Sigmoid colon (tissue), 7 donors: ENCODE measurements at places on chromosomes 2 and 18. TPM values are rescaled to one million over a fixed set of nuclear protein-coding genes. Genes with fewer than 3 reads are reported as not detected.

The PFN4 gene
- total RNA-seq = not detected

DNA sequence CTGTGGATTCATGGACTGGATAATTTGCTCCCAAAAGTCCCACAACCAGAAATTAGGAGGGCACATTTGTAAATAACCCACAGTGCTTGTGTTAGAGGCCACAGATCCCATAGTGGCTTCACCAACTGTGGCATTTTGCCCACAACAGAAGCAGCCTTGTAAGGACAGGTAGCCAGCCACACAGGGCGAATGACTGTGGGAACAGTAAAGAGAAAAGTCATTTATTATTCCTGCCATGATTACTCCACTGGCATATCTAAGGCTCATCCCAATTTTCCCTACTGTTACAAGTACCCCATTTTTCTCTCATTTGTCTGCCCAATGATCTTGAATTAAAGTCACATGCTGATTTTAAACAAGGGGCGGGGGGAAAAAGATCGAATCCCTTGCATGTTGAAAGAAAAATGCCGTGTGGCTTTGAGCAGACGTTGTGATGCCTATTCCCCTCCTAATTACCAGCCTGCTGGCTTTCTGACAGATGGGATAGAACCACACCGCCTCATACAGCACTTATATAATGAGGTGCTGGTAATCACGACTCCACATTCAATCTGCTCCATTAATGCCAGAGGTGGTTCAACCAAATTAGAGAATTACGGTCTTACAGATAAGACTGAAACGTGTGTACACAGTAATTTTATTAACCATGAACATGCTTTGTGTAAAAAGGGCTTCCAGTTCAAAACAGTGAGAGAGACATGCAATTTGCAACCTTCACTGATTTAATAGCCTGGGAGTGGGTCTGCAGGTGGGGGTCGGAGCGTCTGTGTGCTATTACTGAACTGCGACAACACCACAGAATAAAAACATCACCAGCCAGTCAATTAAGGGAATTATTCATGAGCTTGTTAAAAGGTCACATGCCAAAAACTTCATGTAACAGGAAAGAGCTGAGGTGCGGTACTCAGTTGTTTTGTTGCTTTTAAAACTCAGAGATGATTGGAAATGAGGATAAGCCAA lies 196.0 kb downstream of the TMEM163 start:
- H3K4me1 ChIP-seq = no peaks in the 10 kb centered on the region
- no peaks in the 10 kb centered on the region for H3K27me3 ChIP-seq
- no peaks in the 10 kb centered on the region for H3K36me3 ChIP-seq
- H3K4me3 ChIP-seq = no peak overlapping the region
- H3K27ac ChIP-seq = no peak overlapping the region

GRCh38 chr2:152036611-152037469 lies 62.0 kb downstream of the CACNB4 start:
- H3K27me3 ChIP-seq = no peaks in the 10 kb centered on the region
- H3K36me3 ChIP-seq = no peaks in the 10 kb centered on the region
- peak; percentile 80 for DNase-seq

The CNTNAP5 gene
- total RNA-seq = 1.4 TPM

DNA sequence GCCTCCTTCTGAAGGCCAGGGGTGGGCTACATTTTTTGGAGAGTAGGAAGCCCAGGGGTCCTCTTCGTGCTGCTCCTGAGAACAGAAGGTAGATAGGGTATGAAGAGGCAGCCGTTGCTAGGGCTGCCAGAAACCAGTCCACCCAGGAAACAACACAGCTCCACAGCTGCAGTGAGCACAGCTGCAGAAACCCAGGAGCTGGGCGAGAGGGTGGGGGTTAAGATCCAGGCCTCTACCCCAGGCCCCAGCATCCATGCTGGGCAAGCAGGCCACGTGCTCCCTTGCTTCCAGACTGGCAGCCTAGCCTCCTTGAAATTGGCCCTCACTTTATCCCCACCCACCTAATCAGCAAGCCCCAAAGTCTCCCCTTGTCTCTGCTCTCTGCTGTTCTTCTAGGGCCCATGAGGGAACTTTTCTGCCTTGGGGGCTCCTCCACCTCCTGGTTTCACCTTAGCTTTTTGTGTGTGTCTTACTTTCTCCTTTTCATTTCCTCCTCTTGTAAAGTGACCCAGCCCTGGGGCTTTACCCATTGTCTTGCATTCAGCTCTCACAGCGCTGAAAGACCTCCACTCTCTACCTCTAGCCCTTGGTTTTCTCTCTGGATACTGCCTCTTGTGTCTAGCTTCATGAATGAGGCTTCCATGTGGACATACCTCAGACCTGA lies 30.7 kb downstream of the STON1 start:
- H3K4me3 ChIP-seq = no peak overlapping the region
- no peaks in the 10 kb centered on the region for H3K27me3 ChIP-seq
- DNase-seq = no peak
- peaks cover 41% of the 10 kb centered on the region for H3K4me1 ChIP-seq
- H3K36me3 ChIP-seq = no peaks in the 10 kb centered on the region

DNA sequence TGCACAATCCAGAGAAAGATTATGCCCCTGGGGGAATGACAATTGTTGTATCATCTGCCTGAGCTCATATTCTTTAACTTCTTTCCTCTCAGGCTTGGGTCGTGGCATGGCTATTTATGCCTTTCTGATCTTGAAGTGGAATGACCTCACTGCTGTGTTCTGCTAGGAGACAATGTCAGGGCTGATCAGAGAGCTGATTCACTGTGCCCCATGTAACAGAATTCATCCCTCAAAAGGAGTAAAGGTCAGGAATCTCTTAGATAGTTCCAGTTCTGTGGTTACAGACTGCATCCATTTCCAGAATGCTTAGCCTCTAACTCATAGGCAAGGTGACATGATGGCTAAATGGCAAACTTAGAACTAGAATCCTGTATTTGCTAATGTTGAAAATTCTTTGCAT lies 511.7 kb upstream of the CNTNAP5 start:
- H3K27me3 ChIP-seq = no peaks in the 10 kb centered on the region
- DNase-seq = no peak
- no peak overlapping the region for H3K27ac ChIP-seq

- H3K27me3 ChIP-seq = no peaks in the 10 kb centered on the region
- no peak overlapping the region for H3K4me3 ChIP-seq
- H3K36me3 ChIP-seq = no peaks in the 10 kb centered on the region
- peak; percentile 35 for DNase-seq
- H3K27ac ChIP-seq = no peak overlapping the region
- peaks cover 19% of the 10 kb centered on the region for H3K4me1 ChIP-seq
These were observed 113.4 kb downstream of the CAPN13 start for GRCh38 chr2:30693821-30694281.

The TCF23 gene
- total RNA-seq = not detected

DNA sequence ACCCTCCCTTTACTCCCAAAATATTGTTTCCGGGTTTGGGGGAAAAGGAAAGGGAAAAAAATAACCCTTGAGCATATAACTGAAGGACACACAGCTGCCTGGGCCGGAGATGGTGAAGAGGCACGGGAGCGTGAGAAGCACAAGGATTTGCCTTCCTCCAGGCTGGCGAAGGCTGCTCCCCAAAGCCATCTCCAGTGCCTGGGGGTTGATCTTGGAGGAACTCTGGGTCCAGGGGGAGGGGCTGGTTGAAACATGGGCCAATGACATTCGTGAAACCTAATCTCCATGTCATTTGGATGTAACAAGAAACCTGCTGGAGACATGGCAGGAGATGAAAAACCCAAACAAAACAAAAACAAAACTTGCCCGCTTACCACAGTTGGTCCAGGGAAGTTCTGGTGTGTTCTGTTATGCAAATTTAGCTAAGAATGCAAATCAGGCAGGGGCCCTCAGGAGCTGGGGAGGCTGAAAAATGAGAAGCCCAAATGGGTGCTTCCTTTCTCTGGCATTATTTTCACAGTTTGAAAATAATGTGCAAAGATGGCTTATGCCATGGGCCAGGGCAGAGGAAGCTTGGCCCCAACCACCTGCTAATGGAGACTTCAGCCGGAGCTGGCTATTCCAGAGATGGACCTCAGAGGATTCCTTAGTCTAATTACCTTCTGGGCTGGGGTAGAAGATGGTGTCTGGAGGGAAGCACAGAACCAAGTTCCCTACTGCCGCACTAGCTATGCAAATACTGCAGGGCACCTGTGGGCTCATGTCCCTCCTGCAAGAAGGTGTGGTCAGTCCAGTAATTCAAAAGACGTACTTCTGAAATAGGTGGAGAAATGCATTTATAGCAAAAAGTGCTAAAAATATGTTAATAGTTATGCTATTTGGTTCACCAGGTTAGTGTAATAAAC lies 180.9 kb downstream of the BCL2 start:
- H3K4me3 ChIP-seq = peak overlapping the region; percentile 6
- H3K36me3 ChIP-seq = no peaks in the 10 kb centered on the region
- peaks cover 18% of the 10 kb centered on the region for H3K4me1 ChIP-seq
- no peak overlapping the region for H3K27ac ChIP-seq

The TEKT4 gene
- not detected for total RNA-seq

The CKAP2L gene
- total RNA-seq = not detected

The CDH20 gene
- total RNA-seq = not detected

DNA sequence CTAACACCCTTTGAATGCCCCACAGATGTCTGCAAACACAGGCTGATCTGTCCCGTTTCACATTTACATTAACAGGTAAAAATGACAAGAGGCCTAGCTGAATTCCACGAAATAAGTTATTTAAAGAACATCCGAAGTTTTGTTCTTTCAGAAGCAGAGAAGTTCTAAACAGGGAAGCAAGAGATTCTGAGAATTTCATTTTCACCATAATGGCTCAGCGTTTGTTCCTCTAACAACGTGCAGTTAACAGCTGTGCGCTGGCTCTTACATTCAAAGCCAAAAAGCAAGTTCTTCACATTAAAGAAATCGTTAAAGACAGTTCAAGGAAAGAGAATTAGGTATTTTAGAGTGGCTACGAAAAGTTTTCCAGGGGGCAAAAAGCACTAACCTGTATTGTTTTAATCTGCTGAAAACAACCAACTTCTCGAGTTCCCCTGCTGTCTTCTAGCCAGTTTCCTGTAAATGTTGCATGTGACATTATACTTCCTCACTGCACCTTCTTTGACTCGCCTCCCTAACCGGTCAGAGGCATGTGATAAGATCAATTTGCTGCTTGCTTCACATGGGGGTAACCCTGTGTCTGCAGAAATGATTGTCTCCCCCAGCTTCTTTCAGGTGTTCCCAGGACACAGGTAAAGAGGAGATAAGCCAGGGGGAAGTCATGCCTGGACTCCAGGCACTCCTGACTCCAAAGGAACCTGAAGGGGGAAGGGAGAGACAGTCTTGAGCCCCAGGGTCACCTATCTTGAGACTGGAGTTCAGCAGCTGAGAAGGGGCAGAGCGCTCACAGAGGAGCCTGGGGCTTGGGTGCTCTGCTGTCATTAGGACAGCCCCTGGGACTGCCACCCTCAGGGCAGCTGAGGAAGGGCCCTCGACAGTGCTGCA lies 36.8 kb upstream of the WIPF1 start:
- H3K36me3 ChIP-seq = no peaks in the 10 kb centered on the region
- no peaks in the 10 kb centered on the region for H3K4me1 ChIP-seq
- no peak overlapping the region for H3K4me3 ChIP-seq
- H3K27ac ChIP-seq = peak overlapping the region; percentile 62

GRCh38 chr2:133636287-133636686 lies 68.0 kb upstream of the NCKAP5 start:
- DNase-seq = no peak
- no peak overlapping the region for H3K27ac ChIP-seq
- no peaks in the 10 kb centered on the region for H3K36me3 ChIP-seq

DNA sequence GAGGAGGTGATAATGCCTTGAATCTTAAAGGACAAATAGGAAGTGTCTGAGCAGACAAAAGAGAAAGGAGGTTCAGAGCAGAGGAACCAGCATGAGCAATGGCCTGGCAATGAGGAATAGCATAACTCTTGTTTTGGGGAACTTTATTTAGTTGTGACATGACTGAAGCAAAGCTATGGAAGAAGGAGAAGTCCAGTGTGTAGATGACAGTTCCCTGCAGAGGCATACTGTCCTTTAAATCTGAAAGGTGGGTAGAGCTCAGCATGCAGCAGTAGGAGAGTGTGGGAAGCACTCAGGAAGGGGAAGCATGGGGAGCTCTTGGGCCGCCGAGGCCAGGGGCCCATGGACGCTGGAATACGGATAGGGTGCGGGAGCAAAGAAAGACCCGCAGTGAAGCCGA lies 173.8 kb downstream of the SEPTIN10 start:
- no peaks in the 10 kb centered on the region for H3K36me3 ChIP-seq
- H3K4me3 ChIP-seq = no peak overlapping the region
- no peak overlapping the region for H3K27ac ChIP-seq
- peak; percentile 38 for DNase-seq
- no peaks in the 10 kb centered on the region for H3K4me1 ChIP-seq
- no peaks in the 10 kb centered on the region for H3K27me3 ChIP-seq

DNA sequence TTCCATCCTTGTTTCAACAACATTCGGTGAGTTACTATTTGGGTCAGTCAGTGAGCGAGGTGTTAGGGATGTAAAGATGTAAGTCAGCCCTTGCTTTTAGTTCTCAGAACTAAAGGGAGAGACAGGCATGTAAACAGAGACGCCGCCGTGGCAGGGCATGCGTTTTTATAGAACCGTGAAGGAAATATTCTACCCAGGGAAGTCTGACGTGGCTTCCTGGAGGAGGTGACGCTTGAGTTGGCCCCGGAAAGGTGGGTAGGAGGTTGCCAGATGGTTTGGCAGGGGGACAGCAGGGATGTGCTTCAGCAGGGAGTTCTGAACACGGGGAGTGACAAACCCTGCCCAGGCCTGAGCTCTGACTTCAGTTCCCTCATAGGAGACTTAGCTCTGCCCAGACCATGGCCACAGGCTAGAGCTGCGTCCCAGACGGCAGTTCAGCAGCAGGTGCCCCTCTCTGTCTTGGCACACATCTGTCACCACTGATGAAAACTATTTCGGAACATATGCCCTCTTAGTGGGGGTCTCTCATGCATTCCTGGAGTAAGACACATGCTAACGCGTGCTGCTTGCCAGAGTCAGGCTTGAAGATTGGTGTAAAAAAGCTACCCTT lies 23.4 kb upstream of the RPL31 start:
- H3K27me3 ChIP-seq = no peaks in the 10 kb centered on the region
- peak; percentile 86 for DNase-seq
- H3K36me3 ChIP-seq = peaks cover 15% of the 10 kb centered on the region
- H3K4me3 ChIP-seq = no peak overlapping the region
- H3K4me1 ChIP-seq = peaks cover 33% of the 10 kb centered on the region

DNA sequence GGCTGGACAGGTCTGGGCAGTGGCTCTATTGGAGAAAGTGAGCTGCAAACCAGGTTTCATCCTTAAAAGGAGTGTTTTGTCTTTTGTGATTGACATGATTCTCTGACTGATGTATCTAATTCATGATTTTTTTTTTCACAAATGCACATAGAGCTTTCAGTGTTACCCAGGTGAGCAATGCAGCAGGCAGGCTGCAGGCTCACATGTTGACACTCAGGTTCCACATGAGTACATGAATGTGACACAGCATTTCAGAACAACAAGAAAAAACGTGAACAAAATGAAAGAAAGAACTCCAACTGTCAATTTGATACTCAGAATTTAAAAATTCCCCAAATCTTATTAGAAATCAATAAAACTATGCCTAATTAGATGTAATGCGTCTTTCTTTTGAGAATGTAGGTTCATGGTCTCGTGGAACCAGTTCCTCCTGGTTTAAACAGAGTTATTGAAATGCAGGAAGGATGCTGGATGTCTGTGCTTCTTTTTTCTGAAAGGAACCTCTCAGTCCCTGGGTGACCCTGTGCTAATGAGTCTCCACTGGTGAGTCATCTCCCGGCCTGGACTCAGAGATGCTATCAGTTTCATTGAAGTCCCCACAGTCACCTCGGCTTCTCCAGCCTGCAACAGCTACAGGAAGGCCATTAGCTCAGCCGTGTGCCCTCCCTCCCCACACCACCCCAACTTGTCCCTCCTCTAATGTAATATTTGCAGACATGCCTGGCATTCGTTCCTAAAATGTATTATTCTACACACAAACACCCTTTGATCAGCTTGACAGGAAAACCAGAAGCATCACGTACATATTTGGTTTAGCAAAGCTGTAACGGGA lies 430.4 kb downstream of the LPIN1 start:
- DNase-seq = peak; percentile 79
- no peaks in the 10 kb centered on the region for H3K27me3 ChIP-seq
- peaks cover 25% of the 10 kb centered on the region for H3K4me1 ChIP-seq
- H3K36me3 ChIP-seq = no peaks in the 10 kb centered on the region

The SERPINB3 gene
- not detected for total RNA-seq
